ENCODE measurements at places on chromosomes 11 and 22.

DNA sequence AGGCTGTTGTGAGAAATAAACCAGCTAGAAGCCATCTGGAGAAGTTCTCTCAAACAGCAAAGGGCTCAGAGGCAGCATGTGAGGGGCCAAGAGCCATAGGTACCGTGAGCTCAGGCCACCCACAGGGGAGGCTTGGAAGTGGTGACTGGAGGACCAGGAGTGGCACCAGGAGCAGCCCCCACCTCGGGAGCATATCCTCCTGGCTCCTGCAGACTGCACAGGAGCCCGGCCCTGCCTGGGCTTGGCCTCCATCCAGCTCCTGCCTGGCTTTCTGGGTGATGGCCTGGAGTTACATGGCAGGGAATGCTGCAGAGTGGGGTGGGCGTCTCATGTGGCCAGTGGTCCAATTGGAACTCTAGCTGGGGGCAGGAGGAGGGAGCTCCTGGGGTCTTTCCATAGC, 4.2 kb upstream of the MPPED1 start:
- no peak for DNase-seq

- no peak for DNase-seq
Observed at GRCh38 chr11:64094463-64095260, 58.9 kb downstream of the FLRT1 start.

DNA sequence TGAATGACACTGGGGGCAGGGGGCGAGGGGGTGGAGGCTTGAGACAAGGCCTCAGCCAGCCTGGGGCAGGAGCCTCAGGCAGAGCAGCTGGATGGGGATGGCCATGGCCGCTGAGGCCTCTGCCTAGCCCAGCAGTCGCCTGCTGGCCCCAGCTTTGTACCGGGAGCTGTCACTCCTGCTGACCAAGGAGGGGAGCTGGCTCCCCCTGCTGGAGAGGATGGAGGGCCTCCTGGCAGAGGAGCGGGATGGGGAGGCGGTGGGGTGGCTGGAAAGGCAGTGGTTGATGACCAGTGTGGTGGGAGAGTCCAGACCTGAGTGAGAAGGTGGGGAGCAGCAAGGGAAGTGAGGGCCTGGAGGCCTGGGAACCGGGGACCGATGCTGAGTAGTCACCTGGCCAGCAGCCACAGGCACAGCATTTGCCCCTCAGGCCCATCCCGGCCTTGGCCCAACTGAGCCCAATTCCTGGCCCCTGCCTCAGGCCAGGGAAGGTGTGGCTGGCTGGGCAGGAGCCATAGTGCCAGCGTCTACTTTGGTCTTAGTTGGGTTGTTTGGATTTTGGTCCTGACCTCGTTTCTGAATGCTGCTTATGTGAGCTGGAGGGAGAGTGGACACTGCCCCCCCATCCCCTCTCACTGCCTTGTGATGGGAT, 6.0 kb upstream of the SUSD2 start:
- no peak for DNase-seq

- no peak for DNase-seq
Observed at GRCh38 chr22:29633514-29634312, 30.3 kb downstream of the NF2 start.

- no peak for DNase-seq
Observed at GRCh38 chr11:78415338-78415737, 2.3 kb downstream of the GAB2 start.

DNA sequence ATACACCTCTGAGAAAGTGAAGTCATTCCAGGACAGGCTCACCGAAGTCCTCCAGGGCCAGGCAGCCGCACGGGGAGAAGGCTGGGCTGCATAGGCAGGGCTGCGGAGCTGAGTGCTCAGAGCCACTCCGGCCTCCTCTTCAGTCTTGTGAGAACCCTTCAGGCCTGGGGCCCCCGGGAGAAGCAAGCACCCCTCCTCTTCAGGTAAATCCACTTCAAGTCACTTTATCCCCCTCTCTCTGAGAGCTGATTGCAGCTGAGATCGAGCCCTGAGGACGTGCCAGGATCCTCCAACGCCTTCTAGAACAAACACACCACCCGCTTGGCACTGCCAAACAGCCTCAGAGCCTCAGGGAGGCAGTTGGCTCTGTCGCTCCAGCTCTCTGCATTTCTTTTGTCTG, 1526.3 kb downstream of the BRD1 start:
- no peak for DNase-seq

DNA sequence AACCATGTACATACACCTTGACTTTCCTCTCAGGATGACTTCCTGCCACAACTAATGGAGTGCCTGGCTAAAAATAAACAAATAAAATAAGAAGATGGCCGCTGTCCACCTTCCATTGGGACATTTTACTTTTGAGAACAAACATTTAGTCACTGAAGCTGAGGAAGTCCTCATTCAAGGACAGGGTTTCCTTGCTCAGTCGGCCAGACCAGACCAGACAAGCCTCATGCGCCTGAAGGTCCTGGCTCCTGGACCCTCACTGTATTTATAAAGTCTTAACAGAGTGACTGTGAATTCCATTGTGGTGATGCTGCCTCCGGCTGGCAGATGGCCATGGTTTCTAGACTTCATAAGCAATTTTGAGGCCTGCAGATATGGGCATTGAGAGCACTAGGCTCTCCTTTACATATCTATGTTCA, 114.5 kb downstream of the MAML2 start:
- no peak for DNase-seq

GRCh38 chr11:101668236-101668635, 84.4 kb upstream of the TRPC6 start:
- no peak for DNase-seq

- no peak for DNase-seq
Observed at GRCh38 chr22:39136317-39136716, 16.2 kb downstream of the CBX7 start.

Data from stimulated activated CD8-positive, alpha-beta memory T cell treated with anti-CD3 and anti-CD28 coated beads, Interleukin-4, amount 100 ng/mL, for 4 hours (primary cell).